NCI-H526 treated with DMSO at 0.1 percent for 48 hours (cell line): ENCODE measurements at places on chromosomes 16 and 17.

- peak; percentile 62 for DNase-seq
These were observed at the start of gene ANKRD13B for GRCh38 chr17:29592850-29593551. TSS of gene ANKRD13B (plus strand) at chr17:29593132. CDS start at chr17:29593622, 490 bp downstream.

- no peak for DNase-seq
These were observed 121.2 kb downstream of the RPTOR start for GRCh38 chr17:80665792-80666191.

GRCh38 chr17:9820448-9820847, 1.4 kb downstream of the GSG1L2 start:
- DNase-seq = no peak

GRCh38 chr16:35208001-35208935, 1748.9 kb downstream of the TP53TG3F start:
- no peak for DNase-seq

DNA sequence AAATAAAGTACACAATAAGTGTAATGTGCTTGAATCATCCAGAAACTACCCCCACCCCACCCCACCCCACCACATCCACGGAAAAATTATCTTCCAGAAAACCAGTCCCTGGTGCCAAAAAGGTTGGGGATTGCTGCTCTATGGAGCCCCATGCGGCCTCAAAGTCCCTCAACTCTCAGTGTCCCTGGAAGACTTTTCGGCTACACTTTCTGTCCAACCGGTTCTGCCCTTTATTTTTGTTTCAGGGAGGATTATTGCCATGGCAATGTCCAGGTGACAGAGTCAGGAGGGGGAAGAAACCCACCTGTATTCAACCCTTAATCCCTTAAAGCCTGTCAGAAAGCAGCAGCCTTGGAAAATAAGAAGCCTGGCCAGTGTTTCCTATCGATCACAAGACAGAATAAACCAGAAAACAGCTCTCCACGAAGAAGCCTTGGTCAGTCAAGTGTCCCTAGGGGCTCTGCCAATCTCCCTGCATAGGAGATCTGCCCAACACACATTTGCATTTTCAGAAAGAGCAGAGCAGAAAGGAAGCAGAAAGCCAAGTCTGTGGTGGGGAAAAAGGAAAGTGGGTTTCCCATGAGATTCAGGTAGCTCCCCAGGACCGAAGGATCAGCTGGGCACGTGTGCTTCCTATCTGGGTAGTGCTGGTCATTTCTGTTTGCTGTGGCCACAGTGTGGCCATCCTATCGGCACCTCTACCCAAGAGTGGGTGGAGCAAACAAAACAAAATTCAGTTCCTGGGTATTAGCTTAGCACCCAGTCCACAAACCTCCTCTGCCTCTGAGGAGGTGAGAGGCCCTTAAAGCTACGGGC, 342.7 kb downstream of the SOX9 start:
- DNase-seq = peak; percentile 79

GRCh38 chr16:3580686-3581085, 3.5 kb upstream of the NLRC3 start:
- no peak for DNase-seq

DNA sequence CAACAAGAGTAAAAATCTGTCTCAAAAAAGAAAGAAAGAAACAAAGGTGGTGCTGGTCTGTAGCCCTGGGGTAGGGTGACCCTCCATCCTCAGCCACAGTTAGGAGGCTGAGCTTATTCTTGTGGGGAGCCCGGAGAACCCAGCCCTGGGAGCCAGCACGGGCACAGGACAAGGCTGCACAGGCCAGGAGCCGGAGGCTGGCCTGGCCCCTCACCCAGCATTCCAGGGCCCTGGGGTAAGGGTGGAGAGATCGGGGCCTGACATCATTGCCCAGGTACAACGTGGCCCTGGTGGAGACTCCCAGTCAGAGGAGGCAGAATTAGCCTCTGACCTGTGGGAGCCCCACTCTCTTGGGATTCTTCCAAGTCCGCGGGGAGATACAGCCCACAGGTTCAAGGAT, 10.3 kb upstream of the KRT17 start:
- no peak for DNase-seq

DNA sequence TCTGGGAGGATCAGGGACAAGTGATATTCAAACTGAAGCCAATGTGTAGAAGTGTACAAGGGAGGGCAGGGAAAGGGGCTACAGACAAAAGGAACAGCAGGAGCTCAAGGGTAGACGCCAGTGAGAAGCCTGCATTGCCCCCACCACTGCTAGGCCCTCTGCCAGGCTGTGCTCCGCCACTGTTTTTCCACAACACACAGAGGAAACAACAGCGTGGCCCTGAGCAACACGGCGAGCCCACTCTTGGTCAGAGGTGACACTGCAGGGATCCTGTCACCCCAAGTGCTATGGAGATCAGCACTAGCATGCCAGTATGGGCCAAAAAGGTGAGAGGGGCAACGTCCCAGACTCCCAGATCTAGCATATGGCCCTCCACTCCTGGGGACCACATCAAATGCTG, 23.4 kb downstream of the MYO18A start:
- no peak for DNase-seq

DNA sequence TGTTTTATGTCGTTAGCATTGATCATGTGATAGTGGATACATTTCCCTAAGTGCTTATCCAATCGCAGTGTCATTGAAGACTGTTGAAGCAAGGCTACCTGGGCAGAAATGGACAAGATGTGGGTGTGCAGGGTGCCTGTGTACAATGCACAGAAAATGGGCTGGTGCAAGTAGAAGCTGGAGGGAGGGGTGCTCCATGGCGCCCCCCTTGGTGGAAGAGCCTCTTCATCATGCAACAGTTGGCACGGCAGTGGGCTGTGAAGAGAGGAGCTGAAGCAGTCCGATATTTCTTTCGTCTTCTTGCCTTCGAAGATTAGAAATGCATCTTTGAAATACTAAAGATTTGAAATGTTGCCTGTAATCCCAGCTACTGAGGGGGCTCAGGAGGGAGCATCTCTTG, 100.5 kb downstream of the PLCG2 start:
- no peak for DNase-seq

- no peak for DNase-seq
These were observed 41.8 kb upstream of the SLC12A3 start for GRCh38 chr16:56823081-56823733.

GRCh38 chr16:31064882-31065461, 9.1 kb downstream of the ZNF668 start:
- no peak for DNase-seq

DNA sequence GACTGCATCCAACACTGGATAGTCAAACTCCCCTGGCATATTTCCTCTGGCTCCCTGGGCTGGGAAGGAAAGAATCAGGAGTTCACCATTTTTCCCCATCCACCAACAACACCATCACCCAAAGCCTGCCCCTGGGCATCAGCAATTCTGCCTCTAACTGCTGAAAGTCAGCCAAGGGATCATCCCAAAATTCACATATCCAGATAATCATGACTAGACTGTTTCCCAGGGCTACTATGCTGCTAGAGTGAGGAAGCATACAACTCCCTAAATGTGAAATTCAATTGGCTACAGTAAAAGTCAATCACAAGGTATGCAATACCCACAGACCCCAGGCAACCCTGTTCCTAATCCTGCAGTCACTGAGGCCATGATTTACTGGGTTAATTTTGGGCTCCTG, 230.6 kb downstream of the C16orf95 start:
- DNase-seq = no peak

GRCh38 chr16:543301-544164, 16.0 kb downstream of the CAPN15 start:
- DNase-seq = no peak

DNA sequence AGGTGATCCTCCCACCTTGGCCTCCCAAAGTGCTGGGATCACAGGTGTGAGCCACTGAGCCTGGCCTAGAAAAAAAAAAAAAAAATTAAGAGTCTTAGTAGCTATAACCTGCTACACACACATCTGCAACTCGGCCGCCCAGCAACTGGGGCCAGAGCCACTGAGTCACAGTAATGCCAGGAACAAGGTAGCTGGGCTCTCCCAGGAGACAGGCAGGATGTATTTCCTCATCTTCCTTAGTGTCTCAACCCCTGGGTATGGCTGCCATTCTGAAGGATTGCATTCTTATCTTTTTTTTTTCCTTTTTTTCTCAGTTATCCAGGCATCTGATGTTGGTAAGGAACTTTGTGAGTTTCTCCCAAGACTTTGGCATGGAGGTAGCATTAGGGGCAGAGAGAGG, 7.1 kb upstream of the PSMD3 start:
- no peak for DNase-seq

- no peak for DNase-seq
These were observed 11.7 kb downstream of the LDHD start for GRCh38 chr16:75104836-75105235.

GRCh38 chr17:18857864-18858566, at the start of gene PRPSAP2:
TSS of gene PRPSAP2 (plus strand) at chr17:18858131. CDS start at chr17:18865834, 7,703 bp downstream.
- DNase-seq = peak; percentile 82
